Activated gamma-delta T cell treated with Interleukin-2 at 50 U/mL for 16 hours (primary cell): ENCODE measurements at places on chromosomes 6 and 20.

- DNase-seq = no peak
These were observed 712 bp downstream of the DEK start for GRCh38 chr6:18263418-18264218.

GRCh38 chr6:150175586-150176151 is 32.8 kb downstream of the PPP1R14C start:
- DNase-seq = no peak

DNA sequence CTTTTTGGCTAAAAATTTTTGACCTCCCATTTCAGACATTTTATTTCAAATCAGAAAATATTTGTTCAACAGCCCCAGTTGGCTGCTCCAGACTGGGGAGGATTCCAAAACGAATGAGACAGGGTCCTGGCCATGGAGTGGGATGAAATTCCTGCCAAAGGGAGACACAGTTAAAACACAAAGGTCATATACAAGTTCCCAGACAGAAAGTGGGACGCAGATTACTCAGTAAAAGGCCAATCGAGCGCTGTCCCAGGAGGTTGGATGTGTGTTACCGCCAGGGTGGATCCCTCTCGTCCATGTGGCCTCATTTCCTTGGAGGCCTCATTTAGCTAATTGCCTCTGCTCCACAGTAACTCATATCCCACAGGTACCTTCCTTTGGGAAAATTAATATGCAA is 41.8 kb upstream of the NNAT start:
- no peak for DNase-seq

DNA sequence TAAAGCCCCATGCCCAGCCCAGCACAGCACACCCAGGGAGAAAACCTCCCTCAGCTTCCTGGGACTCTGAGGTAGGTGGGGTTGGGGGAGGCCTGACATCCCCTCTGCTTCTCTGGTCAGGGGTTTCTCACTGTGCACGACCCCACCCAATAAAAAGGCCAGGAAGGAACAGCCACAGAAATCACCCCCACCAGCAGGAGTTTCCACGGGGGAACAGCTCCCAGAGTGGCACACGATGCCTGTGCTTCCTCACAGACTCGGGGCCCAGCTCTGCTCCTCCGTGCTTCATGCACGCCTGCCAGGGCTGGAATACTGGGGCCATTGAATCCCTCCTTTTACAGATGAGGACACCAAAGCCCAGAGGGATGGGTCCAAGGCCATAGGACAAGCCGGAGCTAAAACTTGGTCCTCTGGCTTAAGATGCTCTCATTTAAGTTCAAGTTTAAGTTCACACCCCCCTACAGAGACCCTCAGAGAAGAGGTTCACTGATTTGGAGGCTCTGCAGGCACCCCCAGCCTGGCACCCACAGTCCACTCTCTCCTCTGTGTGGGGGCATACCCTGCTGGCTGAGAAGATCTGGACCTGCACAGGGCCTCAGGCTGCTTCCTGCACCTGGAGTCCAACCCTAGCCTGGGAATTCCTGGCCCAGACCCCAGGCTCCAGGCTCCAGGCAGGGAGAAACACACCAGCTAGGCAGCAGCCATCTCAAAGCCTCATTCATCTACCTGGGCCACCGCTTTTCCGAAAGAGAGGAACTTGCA is 14.3 kb downstream of the ACSS1 start:
- no peak for DNase-seq

- no peak for DNase-seq
These were observed 155.5 kb downstream of the ESR1 start for GRCh38 chr6:151963001-151963400.

DNA sequence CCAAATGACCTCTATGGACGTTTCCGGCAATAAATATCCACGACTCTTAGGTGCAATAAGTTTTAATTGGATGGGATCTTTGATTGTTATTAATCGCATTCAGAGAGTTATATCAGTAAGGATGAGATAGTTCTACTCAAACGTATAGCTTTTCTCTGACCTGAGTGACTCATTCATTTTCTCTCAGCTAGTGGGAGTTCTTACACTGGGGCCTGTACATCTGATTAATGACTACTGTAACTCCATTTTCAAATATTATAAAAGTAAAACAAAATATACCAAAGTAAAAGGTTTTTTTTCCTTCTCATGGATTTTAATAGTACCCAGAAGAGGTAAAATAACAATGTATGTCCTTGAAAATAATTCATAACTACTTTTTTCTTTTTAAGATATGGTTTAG is 41.1 kb upstream of the SAMD5 start:
- DNase-seq = no peak

- DNase-seq = no peak
These were observed 13.1 kb upstream of the LIN28B start for GRCh38 chr6:104943781-104944180.

GRCh38 chr6:31617010-31617409 is 2.0 kb downstream of the AIF1 start:
- DNase-seq = no peak

DNA sequence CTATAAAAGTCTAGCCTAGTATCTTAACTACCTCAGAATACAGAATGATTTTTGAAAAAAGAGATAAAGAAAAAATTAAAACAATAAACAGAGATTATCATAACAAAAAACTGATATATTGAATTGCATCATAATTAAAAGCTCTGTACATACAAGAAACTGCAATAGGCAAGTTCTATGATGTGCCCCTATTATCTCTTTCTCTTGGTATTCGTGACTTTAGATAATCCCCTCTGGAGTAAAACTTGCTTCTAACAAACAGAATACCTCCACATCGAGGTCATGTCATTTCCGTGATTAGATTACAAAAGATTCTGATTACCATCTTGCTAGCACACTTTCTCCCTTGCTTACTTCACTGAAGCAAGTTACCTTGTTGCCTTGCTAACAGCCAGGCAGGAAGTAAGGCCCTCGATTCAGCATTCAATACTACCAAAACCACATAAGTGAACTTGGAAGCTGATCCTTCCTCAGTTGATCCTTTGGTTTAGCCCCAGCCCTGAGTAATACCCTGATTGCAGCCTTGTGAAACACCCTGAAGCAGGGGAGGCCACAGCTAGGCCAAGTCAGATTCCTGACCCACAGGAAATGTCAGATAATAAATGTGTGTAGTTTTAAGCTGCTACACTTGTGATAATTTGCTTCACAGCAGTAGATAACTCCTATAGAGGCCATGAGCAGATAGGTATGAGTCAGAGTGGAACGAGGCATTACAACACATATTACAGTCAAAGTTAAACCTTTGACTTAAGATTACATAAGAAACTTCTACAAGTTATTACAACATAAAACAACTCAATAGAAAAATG is 53.7 kb upstream of the TMX4 start:
- DNase-seq = no peak

GRCh38 chr20:64156136-64156885 is 7.9 kb upstream of the MYT1 start:
- no peak for DNase-seq

- no peak for DNase-seq
These were observed 3.5 kb downstream of the TREML1 start for GRCh38 chr6:41150671-41151070.

DNA sequence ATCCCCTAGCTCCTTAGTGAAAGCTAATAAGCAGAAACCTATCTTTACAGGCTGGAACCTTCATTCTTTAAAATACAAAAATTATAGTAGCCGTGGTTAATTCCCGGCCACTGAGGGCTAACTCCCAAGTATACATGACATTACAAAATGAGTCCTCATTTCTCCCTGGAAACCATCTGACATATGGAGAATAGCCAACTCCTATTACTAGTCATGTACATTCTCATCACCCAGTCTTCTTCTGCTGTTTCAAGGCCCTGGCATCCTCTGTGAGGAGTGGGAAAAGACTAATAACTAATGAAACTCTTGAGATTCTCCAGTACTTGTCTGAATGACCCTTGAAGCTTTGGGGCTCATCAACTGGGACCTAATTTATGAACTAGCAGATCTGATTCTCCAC is 30.2 kb downstream of the CSNK2A1 start:
- no peak for DNase-seq

GRCh38 chr6:4510906-4511640 is 265.1 kb upstream of the CDYL start:
- no peak for DNase-seq

DNA sequence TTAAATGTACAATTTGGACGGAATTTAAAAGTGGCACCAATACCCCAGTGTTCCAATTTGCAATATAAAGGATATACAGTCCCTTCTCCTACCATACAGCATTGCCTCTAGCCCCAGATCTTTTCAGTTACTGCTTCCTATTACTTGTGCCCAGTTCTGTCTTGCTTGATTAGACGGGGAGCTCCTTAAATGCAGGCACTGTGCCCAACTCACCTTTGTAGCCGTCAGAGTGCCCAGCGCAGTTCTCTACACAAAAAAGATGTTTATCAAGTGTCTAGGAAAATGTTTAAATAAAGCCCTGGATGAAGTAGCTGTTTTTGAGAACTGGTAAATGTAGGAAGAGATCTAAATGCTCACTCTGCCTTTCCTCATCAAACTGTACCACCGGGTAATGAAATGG is 7.6 kb downstream of the TAP2 start:
- no peak for DNase-seq

- no peak for DNase-seq
These were observed 169.7 kb downstream of the PHF3 start for GRCh38 chr6:63805345-63805744.

DNA sequence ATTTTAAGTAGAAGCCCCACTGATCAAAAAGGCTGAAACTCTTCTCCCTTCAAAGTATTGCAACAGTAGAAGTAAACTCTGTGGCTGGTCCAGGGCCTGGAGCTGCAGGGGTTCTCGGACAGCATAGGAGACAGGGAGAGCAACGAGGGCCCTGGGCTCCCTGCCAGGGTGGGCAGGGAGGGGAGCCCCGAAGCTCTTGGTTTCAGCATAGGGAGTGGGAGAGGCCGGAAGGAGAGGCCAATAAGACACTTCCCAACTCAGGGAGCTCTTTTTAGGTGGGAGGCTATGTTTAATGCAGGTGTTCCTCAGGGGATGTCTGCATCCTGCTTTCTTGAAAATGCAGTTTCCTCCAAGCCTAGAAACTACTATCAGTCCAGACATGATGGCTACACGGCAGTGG is 91.1 kb downstream of the LY86 start:
- no peak for DNase-seq

DNA sequence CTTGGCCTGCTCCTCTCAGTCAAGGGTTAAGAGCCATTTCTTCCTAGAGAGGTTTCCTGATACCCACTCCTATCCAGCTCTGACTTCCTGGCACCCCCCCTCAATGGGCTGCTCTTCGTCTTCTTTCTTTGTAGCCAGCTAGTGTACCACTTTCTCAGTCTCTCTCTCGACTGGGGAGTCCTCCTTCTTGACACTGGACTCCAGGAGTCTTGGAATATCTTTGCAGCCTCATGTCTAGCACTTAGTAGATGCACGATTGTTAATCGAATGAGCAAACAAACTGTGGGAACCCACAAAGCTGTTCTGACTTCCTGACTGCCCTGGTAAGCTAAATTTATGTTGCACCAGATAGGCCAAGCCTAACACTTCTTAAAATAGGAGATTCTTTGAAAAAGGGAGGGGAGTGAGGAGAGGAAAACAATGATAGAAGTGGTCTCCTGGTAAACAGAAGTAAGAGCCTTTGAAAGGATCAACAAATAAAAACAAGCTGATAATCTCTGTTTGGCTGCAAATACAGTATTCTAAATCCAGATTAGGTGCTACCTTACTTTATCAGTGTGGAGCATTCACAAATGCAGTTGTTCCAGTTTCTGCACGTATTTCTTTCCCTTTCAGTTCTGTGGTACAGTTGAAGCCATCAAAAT is 160.1 kb upstream of the CITED2 start:
- DNase-seq = no peak

GRCh38 chr20:63255931-63256704 is 1.9 kb upstream of the NKAIN4 start:
- no peak for DNase-seq

DNA sequence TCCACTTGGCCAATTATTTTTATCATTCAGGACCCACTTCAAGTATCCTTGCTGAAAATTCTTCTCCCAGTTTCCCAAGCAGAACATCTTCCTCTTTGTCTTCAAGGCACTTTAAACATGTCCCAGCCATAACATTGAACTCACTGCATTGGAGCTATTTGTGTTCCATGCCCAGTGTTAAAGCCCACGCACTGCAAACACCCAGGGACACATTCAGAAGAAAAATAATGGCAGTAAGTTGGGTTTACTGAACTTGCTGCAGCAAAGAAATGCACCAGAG is 1.6 kb upstream of the APMAP start:
- DNase-seq = no peak

DNA sequence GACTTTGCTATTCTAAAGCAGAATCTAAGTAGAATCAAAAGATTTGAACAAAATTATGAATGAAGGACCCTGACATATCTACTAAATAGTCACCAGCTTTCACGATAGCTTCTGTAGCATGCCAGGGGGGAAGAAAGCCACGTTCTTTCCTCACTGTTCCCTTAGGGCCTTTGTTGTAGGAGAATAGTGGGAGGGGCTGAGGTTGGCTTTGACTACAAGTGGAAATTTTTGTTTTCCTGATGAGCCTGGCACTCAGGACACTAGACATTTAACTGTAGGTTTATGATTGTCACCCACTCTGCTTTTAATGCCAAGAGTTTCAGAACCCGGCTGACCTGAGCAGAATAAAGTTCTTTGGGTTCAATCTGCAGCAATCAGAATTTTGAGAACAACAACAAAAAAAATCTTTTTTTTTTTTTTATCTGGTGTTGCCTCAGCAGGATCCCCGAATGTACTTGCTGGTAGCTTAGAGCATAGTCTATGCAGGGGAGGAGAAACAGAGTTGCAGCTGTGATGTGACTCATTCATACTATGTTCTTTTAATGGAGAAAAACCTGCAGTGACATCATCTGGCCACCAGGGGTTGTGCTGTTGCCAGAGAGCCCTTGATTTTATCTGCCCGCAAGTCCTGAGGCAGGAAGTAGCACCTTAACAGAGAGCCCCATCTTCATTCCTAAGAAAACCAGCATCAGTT is 38.5 kb downstream of the TPD52L1 start:
- peak; percentile 37 for DNase-seq

GRCh38 chr6:148470156-148470555 is 127.5 kb downstream of the SASH1 start:
- DNase-seq = no peak

DNA sequence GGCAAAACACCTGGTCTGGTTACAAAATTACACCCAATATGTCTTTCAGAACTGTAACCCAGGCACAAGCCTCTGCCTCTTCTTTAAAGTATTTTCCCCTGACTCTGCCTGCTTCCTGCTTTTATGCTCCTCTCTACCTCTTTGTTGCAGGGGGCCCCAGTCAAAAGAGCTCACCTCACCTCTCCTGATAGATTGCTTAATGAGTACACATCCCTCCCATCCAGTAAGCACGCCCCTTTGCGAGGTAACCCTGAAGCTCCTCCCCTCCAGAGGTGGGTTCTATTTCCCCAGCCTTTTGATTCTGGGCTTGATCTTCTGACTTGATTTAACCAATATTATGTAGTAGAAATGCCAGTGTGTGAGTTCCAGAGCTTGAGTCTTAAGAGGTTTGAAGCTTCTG is 56.6 kb upstream of the EYA2 start:
- no peak for DNase-seq

- DNase-seq = peak; percentile 27
These were observed 5.1 kb downstream of the RREB1 start for GRCh38 chr6:7112741-7113313.

- DNase-seq = no peak
These were observed 47.2 kb upstream of the IPCEF1 start for GRCh38 chr6:154403788-154404187.
